OCI-M1 (cell line): ENCODE measurements at places on chromosomes 1 and 21.

DNA sequence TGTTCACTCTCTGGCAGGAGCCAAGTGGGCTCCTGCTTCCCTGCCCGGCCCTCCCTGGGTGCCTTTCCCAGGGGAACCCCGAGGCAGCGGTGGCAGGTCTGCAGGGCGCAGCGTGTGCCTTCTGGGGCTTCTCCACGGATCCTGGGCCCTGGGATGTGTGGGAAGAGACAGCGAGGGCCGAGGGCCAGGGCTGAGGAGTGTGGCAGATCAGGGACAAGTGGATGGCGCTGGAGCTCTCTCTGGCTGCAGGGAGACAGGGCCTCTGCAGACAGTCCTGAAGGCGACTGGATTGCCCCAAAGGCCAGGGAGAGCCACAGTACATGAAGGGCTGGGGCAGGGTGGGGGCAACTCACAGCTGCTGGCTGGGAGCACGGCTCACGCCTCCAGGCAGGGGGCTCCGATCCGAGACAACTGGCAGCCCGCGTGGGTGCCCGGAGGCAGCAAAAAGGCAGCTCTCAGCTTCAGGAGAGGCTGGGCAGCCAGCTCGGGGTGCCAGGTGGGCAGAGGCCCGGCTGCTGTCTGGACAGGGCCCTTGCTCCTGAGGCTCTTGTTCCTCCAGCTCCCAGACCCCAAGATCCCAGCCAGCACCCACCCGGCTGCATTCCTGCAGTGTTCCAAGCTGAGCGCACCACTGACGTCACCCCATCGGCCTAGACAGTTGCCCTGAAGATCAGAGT, 16.0 kb downstream of the MORN1 start:
- no peak for DNase-seq

GRCh38 chr1:234258071-234258470, 115.2 kb upstream of the COA6 start:
- no peak for DNase-seq

GRCh38 chr21:45899317-45900033, 82.1 kb upstream of the COL6A1 start:
- no peak for DNase-seq

- no peak for DNase-seq
These were observed 73.7 kb downstream of the LMO4 start for GRCh38 chr1:87402241-87403002.

- no peak for DNase-seq
These were observed 100.6 kb upstream of the RUNX1 start for GRCh38 chr21:35149698-35150097.

DNA sequence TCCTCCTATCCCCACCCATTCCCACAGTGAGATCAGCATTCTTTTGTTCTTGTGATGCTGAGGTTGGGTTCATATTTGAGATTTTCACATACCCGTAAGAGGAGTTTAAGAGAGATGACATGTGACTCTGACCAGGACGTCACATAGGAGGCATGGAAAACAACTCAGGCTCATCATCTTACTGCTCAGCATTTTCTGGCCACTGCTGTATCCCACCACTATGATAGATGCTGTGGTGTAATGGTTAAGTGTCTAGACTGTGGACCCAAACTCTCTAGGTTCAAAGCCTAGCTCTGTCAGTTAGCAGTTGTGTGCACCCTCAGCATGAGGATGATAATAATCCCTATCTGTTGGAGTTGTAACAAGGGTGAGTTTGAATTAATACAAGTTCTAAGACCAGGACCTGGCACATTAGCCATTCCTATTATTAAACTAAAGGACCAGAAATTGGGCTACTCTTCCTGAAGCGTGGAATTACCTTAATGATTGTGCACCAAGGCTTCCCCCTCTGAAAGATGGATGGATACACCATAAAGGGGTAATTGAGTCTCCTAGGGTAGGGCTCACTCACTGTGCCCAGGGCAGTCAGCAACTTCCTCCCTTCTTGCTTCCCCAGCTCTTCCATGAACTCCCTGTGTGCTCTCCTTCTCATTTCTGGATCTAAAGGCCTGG, 40.9 kb downstream of the LGR6 start:
- peak; percentile 23 for DNase-seq

- DNase-seq: no peak
These were observed 124.7 kb downstream of the SYF2 start for GRCh38 chr1:25107643-25108010.

GRCh38 chr1:178961331-178961730, 64.4 kb upstream of the FAM20B start:
- DNase-seq: no peak

GRCh38 chr1:240114222-240114621, 22.5 kb downstream of the FMN2 start:
- DNase-seq: no peak

DNA sequence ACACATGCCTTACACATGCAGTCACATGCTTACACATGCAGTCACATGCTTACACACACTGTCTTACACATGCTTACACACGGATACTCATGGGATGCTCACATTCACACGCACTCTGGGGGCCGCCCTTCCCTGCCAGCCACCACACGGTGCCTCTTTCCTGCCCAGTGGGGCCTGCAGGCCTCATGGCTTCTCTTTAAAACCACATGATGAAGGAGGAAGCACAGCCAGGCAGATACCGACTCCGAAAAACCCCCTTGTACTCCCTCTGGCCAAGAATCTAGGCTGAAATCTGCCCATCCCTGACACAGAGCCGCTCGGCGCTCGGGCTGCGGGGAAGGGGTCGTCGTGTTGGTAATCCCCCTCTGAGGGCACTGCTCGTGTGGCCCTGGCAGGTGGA, 113.0 kb downstream of the PRDM16 start:
- DNase-seq: no peak

GRCh38 chr21:39314143-39315027, 953 bp upstream of the BRWD1 start:
- peak; percentile 83 for DNase-seq

DNA sequence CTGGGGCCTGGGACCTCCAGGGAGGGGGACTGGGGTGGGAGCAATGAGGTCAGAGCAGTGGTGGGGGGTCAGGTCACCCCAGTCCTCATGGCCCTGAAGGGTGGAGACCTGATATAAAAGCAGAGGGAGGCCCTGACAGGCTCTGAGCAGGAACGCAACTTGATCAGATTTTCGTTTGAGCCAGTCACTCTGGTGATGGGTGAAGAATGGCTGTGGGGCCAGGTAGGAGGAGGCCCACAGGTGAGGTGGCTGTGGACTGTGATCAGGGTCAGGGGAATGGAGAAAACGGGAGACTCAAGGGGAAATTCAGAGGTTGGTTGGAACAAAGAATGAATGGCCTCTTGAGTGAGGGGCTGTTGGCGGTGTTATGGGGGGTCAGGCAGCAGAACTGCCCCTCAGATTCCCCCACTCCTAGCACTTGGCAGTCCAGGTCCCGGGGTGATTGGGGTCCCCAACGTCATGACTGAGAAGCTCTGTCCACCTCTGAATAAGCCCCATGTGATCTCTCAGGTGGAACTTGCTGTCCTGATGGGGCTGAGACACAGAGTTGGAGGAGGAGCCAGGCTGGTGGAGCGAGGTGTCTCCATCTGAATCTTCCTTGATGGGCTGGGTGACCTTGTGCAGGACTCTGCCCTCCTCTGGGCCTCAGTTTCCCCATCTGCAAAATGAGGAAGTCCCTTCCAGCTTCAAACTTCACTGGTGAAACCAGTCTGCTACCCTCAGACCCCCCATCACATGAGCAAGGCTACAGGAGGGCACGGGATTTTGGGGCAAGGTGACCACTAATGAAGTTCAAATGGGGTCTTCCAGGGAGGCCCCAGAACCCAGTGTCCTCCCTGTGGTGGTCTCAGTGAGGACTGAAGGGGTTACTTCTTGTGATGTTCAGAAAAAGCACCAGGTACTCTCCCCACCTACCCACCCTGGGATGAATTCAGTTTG, 683.0 kb downstream of the MATN1 start:
- no peak for DNase-seq

DNA sequence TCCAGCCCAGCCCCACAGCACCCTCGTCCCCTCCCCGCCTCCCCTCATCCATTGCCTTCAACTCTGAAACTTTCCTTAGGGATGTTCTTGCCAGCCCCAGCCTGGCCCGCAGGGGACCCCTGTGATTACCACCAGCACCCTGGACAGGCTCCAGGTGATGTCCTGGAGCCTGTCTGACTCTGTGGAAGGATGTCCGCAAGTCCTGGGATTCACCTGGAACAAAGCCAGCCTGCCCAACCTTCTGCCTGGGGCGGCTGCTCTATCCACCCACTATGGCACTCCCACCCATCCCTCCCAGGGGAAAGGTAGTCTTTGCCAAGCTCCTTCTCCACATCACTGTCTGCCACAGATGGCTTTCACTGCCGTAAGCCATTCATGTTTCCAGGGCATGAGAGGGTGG, 24.4 kb upstream of the PTPRF start:
- DNase-seq: no peak

GRCh38 chr1:20112279-20113000, 6.9 kb downstream of the PLA2G2D start:
- DNase-seq: no peak

GRCh38 chr1:116492358-116492811, 78.4 kb downstream of the CD58 start:
- peak; percentile 69 for DNase-seq

DNA sequence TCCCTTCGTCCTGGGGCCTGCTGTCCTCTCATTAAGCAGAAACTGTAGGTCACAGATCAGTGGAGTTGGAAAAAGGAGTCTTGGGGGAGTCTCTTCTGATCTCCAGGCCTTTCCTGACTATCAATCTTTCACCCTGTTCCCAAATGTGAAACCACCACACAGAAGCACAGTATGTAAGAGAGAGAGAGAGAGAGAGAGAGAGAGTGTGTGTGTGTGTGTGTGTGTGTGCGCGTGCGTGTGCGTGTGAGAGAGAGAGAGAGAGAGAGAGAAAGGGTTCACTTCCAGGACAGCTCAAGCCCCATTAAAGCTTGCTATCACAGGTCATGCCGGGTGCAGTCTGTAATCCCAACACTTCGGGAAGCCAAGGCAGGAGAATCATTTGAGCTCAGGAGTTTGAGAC, 1.5 kb upstream of the TTC24 start:
- no peak for DNase-seq

- no peak for DNase-seq
These were observed 6.4 kb downstream of the INPP5B start for GRCh38 chr1:37940299-37940947.

- DNase-seq: no peak
These were observed 384.3 kb downstream of the PTPRU start for GRCh38 chr1:29620631-29621030.

DNA sequence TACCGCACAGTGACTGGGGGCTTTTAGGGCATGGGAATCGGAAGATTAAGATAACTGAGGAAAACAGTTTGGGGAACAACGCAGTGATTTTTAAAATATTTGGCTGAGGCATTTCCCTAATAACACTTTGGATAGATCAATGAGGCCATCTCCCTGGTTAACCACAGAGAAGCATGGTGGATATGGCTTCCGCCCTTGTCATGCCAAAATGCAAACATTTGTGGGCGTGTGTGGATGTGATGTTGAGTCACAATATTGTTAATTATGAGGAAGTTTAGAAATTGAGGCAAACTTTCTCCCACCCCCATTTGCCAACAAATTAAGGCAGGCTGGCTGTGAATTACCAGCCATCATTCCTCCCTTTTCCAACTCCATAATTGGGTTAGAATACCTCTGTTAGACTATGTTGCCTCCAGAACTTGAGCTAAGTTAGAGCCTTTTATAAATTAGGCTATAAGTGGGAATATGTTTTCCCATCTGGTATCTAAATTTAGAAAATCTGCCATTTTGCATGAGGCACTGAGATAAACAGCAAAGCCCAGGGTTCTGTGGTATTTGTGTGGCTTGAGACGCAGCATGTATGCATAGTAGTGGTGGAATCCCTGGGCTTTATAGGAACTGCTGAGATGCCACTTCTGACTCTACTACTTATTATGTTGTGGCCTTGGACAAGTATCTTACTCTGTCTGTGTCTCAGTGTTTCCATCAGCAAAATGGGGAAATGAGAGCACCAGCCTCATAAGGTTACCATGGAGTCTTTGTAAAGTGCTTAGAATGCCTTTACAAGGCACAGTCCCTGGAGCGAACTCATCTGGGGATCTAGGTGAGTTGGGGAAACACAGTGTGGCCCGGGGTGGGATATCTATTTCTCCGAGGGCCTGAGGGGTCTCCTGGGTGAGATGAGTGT, 154.6 kb downstream of the C1orf94 start:
- DNase-seq: no peak

DNA sequence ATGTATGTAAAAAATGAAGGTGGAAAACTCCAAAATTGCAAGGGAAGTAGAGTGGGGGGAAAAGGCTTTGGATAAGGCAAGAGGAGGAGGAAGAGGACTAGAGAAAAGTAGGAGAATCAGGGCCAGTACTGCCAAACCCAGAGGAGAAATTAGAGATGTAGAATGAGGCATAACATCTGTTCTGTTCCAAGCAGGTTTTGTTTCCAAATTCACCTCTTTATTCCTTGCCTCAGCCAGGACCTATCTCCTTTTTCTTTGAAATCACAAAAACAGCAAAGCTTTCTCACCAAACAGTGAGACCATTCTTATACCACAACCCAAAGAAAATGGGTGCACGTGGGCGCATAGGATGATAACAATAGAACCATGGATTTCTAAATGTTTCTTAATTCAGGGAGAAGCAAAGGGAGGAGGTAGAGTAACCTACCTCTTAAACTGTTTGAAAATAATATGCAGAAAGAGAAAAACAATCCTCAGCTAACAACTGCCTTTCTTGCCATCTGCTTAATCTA, 383.3 kb upstream of the PKN2 start:
- DNase-seq: no peak

- DNase-seq: no peak
These were observed 150.1 kb downstream of the CDC7 start for GRCh38 chr1:91650764-91651163.

- DNase-seq: peak; percentile 27
These were observed 9.1 kb downstream of the RHOC start for GRCh38 chr1:112697781-112698201.

GRCh38 chr1:204663644-204664383, 21.7 kb downstream of the LRRN2 start:
- no peak for DNase-seq

GRCh38 chr1:188594542-188595235, 1765.9 kb downstream of the PLA2G4A start:
- DNase-seq: no peak

- no peak for DNase-seq
These were observed 40.1 kb downstream of the SERTAD4 start for GRCh38 chr1:210272666-210273065.

DNA sequence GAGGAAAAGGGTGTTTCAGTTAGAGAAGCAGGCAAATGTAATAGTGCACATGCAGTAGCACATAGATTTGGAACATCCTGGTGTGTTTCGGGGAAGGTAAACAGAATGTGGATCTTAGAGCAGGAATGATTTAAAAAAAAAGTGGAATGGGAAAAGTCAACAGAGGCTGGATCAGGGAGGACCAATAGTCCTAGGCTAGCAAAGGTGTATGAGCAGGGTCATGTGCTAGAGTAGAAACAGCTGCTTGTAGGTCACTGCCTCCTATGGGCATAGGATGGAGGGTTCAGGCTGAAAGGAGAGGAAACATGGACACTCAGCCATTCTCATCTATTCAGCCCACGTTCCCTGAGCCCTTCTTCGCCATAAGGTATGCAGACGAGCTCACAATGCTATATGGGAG, 3.7 kb upstream of the KPNA6 start:
- no peak for DNase-seq

GRCh38 chr1:227728059-227728891, 6.8 kb downstream of the JMJD4 start:
- DNase-seq: no peak
